ENCODE measurements at places on chromosomes 1 and 21.

- DNase-seq: no peak
Observed at GRCh38 chr21:37452227-37452626, 85.7 kb downstream of the DYRK1A start.

DNA sequence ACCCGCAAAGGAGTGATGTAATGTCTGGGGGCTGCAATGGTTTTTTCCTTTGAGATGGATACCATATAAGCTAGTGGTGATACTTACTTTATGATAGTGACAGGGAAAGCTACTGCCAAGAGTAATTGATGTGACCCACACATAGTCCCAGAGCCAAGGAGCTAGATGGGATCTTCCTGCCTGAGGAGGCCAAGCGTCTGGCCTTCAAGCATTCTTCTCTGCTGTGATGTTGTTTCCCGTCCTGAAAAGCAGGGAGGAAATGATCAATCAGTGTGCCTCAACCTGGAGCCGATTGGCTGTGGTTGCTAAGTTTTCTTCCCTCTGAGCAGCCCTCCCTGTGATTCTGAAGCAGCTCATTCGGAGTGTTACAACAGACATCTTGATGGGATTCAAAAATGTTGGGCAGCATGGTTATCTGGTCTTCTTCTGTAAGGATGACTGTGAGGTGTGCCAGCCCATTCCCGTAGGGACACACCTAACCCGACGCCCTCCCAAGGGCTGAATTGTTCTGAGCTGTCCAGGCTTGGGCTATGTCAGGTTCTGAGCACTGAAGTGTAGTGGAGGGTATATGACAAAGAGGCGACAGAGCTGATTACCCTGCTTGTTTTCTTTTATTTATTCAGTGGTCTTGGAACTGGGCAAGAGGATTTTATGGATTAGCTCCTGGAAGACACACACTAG lies 56.7 kb downstream of the UCK2 start:
- DNase-seq: no peak

GRCh38 chr1:206569556-206569955 lies 42.7 kb downstream of the EIF2D start:
- no peak for DNase-seq

DNA sequence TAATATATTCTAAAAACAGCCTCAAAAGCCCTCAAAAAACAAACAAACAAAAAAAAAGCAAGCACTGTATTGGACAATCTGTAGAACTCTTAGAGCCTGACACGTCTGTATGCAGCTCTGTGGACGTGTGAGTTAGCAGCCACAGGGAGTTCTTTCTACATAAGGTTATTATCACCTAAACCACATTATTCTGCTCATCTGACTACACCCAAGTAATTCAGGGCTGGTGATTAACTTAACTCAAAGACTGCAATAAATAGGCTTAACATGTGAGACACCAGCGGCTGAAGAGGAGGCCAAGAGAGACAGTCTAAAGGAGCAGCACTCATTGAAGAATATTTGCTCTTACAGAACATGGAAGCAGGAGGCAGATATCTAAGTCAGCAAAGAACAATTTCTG lies 316.0 kb downstream of the VAV3 start:
- DNase-seq: no peak

DNA sequence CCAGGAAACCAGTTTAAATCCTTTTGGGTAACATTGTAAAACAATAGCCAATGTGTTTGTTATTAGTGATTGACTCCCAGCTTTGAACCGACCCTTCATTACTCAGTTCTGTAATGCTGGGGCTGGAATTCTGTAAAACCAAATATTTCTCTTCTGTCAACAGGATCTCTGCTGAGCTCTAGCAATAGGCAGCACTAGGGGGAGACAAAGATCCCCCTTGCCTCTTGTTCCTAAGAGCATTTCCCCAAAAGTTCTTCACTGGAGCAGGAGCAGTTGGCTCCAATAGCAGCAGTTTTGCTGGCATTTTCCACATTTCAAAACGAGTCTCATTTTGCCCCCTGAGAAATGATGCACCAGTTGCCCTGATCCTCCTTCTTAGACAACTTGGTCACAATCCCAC lies 1671.1 kb downstream of the MRPL39 start:
- no peak for DNase-seq

DNA sequence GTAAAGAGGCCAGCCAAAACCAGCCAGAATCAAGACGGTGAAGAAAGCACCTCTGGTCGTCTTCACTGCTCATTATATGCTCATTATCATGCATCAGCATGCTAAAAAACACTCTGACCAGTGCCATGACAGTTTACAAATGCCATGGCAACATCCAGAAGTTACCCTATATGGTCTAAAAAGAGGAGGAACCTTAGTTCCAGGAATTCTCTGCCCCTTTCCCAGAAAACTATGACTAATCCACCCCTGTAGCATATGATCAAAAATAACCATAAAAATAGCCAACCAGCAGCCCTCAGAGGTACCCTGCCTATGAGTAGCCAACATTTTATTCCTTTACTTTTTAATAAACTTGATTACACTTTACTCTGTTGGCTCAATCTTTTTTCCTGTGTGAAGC lies 34.2 kb upstream of the PBX1 start:
- DNase-seq: no peak

- no peak for DNase-seq
Observed at GRCh38 chr1:168623003-168623828, 46.8 kb downstream of the XCL1 start.

DNA sequence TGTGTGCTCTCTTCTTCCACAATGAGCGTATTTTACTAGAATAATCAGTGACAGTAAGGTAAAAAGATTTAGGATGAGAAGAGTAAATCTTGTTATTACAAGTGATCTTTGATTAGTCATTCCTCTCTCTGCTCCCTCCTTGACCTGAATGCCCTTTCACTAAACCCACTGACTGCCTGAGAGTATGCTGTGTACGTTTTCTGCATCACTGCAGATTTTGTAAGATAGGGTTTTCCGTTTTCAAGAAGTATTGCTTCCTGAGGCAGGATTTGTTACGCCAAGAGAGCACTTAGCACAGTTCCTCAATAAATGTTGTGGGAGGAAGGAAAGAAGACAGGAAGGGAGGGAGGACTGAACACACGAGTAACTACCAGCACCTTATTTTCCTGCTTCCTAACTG lies 7.7 kb upstream of the LAMB3 start:
- DNase-seq: no peak

GRCh38 chr1:8889925-8890785 lies 11.7 kb upstream of the ENO1 start:
- no peak for DNase-seq

GRCh38 chr1:96710708-96711477 lies 10.7 kb upstream of the PTBP2 start:
- DNase-seq: no peak

DNA sequence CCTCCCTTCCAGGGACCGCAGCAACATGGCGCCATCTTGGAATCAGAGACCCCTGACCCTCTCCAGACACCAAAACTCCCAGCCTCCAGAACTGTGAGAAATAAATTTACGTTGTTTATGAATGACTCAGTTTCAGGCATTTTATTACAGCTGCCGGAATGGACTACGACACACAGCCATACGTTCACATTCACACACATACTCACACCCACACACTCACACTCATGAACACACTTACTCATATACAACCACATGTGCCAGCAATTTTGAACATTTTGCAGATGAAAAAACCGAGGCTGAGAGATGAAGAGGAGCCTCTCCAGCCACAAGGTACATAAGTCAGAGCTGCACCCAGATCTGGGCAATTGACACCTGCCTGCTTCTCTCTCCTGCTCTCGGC lies 151.0 kb upstream of the RAB4A start:
- DNase-seq: no peak

GRCh38 chr1:108600504-108600903 lies 40.6 kb downstream of the EEIG2 start:
- no peak for DNase-seq

GRCh38 chr1:108657356-108658080 lies 3.4 kb downstream of the HENMT1 start:
- DNase-seq: no peak

DNA sequence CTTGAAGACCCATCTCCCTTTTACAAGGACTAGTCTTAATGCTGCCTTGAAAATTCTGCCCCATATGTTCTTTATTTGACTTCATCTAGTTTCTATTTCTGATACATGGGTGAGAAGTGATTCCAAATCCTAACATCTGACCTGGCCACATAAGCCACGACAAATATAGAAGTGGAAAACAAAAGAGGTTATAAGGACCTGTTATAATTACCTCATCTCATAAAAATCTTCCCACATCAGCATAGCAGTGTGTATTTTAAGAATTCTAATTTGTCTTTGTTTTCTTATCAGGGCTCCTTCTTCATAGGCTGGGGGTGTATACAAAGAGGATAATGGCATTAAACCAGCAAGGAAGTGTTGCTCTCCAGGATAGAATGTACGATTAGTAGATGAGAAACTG lies 1007.4 kb downstream of the TTLL7 start:
- DNase-seq: no peak

- no peak for DNase-seq
Observed at GRCh38 chr1:178875936-178876335, 5.1 kb upstream of the ANGPTL1 start.

DNA sequence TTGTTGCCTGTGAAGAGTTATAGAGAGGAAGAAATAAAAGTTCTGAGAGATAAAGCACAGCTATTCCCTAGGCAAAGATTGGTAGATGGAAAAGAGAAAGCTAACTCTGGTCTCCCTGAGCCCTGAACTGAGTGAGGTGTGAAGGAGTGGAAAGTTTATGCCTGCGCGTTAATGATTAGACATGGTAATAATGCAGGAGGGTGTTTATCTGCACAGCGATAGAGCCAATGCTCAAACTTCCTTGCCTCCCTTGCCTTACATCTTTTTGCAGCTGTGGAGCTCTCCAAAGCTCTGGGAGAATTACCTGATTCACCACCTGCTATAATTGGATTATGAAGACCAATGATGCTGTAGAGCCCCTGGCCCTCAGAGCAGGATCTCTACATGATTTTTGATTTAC lies 32.8 kb upstream of the CHRM3 start:
- DNase-seq: no peak

DNA sequence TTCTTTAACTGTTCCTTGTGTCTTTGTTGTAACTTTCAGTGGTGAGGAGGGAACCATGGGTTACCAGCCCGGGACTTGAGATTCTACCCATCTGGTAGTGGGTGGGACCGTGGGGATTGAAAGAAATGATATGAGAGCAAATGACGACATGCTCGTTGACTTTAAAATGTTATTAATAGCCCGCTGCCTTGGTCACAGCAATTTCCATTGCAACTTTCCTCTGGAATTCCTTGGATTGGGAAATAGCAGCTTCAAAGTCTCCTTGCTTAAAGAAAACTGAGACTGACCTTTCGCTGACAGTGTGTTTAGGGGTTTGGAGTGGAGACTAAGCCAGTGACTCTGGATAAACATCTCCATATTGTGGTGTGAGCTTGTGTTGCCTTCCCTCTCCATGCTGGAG lies 44.2 kb upstream of the MARK1 start:
- DNase-seq: no peak
